ENCODE measurements at places on chromosomes 2 and 18. TPM values are rescaled to one million over a fixed set of nuclear protein-coding genes. Genes with fewer than 3 reads are reported as not detected.

GRCh38 chr2:201127570-201127969 is 11.6 kb downstream of the CFLAR start:
- H3K27ac ChIP-seq, result peak overlapping the region; percentile 100
- peaks cover 75% of the 10 kb centered on the region for H3K4me1 ChIP-seq
- no peaks in the 10 kb centered on the region for H3K27me3 ChIP-seq
- H3K36me3 ChIP-seq, result peaks cover 16% of the 10 kb centered on the region
- no peak for DNase-seq

GRCh38 chr2:226325526-226325925 is 474.1 kb downstream of the IRS1 start:
- DNase-seq, result no peak
- no peak overlapping the region for H3K27ac ChIP-seq
- H3K4me1 ChIP-seq, result no peaks in the 10 kb centered on the region
- peaks cover 5% of the 10 kb centered on the region for H3K27me3 ChIP-seq
- no peak overlapping the region for H3K4me3 ChIP-seq
- H3K36me3 ChIP-seq, result no peaks in the 10 kb centered on the region

The VWC2L gene
- total RNA-seq, result not detected

DNA sequence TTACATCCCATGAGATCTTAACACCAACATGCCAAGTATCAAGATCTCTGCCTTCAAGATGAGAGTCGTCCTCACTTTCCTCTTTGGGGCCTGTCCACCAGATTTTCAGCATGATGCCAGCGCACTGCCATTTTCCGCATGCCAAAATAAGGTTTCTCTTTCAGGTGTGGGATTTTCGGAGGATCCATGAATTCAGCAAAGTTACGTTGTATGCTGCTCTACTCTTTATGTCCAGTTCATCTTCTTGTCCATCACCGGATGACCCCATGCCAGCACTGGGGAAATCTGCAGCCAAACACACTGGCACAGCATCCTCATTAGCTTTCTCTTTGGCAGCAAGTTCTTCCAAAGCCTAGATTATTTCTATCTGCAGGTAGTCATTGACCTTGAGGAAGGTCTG is 4.9 kb upstream of the HAAO start:
- no peak overlapping the region for H3K27ac ChIP-seq
- H3K4me3 ChIP-seq, result no peak overlapping the region
- H3K4me1 ChIP-seq, result peaks cover 14% of the 10 kb centered on the region
- DNase-seq, result no peak
- H3K27me3 ChIP-seq, result peaks cover 47% of the 10 kb centered on the region

The KCNJ13 gene
- total RNA-seq, result not detected

The CUL3 gene
- total RNA-seq, result 94.8 TPM

DNA sequence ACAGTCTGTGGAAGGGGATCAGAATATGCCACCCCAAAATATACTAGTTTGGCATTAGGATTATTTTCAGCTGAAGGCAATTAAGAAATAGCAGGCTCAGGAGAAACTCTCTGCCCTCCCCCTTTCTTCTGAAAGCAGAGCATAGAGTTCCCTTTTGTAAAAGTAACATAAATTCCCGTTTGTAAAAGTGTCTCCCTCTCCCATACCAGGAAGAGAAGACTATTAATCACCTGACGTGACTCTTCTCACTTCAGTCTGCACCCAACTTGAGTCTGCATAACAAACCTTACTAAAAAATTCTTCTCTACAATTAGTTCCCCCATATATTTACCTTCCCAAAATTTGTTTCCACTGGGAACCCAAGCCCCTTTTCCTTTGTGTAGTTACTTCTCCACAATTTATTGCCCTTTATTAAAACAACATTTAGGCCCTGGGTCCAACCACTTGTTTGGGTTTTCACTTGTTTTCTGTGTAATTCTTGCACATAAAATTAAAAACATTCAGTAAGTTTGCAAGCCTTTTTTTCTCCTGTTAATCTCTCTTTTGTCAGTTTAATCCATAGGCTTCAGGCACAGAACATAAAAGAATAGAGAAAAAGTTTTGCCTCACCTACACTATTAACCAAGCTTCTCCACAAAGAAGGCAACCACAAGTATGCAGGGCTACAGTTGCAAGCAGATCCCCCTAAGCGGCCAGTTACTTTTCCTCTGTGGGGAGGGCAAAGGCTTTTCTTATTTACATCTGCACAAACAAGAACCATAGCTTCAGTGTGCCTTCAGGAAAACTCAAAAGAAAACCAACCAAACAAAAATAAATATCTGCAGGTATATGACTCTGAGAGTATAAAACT is 107.6 kb upstream of the MSH2 start:
- H3K27ac ChIP-seq, result no peak overlapping the region
- H3K27me3 ChIP-seq, result peaks cover 14% of the 10 kb centered on the region
- no peak overlapping the region for H3K4me3 ChIP-seq
- no peak for DNase-seq
- no peaks in the 10 kb centered on the region for H3K36me3 ChIP-seq
- peaks cover 3% of the 10 kb centered on the region for H3K4me1 ChIP-seq

DNA sequence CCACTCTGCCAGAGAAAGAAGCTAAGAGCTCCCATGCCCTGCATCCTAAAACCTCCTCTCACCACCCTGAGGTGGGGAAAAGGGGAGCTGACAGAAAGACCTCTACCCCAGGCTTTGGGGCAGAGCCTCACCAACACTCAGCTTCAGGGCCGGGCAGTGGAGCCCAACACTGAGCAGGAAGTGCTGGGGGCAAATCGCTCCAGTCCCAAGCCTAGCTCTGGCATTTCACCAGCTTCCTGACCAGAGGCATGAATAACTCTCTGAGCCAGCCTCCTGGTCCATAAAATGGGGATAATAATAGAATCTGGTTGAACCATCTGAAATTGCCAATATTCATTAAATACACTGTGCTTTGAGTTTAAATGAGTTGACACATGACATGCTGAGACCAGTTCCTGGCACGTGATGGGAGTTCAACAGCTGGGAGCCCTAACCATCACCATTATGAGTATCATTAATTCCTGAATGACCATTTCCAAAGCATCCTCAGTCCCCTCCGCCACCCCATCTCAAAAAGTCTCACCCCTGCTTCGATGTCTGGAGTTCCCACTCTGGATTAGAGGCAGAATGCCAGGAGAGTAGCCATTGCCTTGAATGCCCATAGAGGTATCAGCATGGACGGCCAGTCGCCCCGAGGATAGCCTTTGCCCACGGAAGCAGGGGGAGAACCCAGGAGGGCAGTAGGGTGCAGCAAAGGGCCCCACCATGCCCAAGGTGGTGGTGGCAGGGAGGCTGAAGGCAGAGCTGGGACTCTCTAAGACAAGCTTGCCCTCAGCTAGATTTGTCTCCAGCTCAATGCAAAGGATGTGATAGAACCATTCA is 153.4 kb downstream of the TNS1 start:
- H3K4me1 ChIP-seq, result no peaks in the 10 kb centered on the region
- no peak overlapping the region for H3K4me3 ChIP-seq
- no peak overlapping the region for H3K27ac ChIP-seq
- H3K27me3 ChIP-seq, result peaks cover 45% of the 10 kb centered on the region
- no peaks in the 10 kb centered on the region for H3K36me3 ChIP-seq

DNA sequence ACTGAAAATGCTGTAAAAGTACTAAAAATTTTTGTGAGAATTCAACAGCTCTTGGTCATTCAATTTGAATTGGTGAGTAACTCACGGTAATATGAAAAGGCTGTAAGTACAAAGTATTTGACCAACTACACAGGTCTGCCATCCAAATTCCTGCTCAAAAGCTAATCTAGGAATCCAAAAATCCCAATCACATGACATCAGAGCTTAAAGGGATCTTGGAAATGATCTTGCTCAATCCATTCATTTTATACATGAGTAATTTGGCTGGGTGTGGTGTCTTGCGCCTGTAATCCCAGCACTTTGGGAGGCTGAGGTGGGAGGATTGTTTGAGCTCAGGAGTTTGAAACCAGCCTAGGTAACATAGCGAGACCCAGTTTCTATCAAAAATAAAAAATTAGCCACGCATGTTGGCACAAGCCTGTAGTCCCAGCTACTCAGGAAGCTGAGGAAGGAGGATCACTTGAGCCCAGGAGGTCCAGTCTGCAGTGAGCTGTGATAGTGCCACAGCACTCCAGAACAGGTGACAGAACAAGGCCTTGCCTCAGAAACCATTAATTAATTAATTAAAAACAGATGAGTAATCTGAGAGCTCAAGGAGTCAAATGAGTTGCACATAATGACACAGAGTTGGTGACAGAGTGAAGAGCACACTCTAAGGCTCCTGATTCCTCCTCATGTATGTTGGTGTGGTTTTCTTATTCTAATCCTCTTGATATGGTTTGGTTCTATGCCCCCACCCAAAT is 19.8 kb downstream of the SPIRE1 start:
- H3K27me3 ChIP-seq, result peaks cover 17% of the 10 kb centered on the region
- H3K27ac ChIP-seq, result no peak overlapping the region
- peaks cover 5% of the 10 kb centered on the region for H3K36me3 ChIP-seq
- H3K4me3 ChIP-seq, result no peak overlapping the region

GRCh38 chr18:59068276-59069071 is 71.2 kb upstream of the SEC11C start:
- no peak overlapping the region for H3K27ac ChIP-seq
- no peak overlapping the region for H3K4me3 ChIP-seq

Measured in T-helper 17 cell (primary cell).